ENCODE measurements at places on chromosomes 16 and 17.
A peak's percentile ranks its signal among the peaks of the same experiment; 100 is the strongest.

DNA sequence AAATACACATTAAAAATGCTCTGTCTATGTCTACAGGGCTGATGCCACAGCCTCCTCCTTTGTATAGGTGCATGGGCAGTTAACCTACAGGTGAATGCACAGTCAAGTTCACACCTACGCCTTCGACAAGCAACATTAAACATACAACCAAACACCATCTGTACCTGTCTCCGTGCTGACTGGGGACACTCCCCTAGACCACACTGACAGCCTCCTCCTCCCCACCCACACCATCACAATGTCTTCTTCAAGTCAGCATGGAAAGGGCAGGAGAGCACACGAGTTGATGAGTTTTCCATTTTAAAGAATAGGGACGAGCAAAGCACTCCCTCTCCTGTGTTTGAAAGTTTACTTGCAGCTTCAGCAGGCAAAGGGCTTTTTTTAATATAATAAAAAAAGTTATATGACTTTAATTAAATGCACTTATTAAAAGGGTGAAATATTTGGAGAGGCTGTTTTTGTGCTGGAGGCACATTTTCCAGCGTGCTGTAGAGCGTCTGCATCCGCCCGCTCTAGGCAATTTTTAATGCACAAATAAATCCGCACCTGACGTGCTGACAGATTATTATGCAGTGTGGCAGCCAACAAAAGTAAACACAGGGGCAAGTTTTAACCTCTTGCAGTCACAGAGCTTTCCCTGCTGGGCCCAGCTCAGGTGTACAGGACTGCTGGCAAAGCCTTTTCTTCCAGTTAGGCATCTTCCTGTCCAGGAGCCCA, 367.9 kb downstream of the SOX9 start:
- DNase-seq = no peak
- H3K27me3 ChIP-seq = no peaks in the 10 kb centered on the region
- peaks cover 17% of the 10 kb centered on the region for H3K4me1 ChIP-seq
- H3K27ac ChIP-seq = no peak overlapping the region

- no peak overlapping the region for H3K4me3 ChIP-seq
- H3K27me3 ChIP-seq = no peaks in the 10 kb centered on the region
- H3K27ac ChIP-seq = no peak overlapping the region
- peaks cover 49% of the 10 kb centered on the region for H3K36me3 ChIP-seq
Observed at GRCh38 chr17:31882571-31882970, 18.9 kb downstream of the UTP6 start.

DNA sequence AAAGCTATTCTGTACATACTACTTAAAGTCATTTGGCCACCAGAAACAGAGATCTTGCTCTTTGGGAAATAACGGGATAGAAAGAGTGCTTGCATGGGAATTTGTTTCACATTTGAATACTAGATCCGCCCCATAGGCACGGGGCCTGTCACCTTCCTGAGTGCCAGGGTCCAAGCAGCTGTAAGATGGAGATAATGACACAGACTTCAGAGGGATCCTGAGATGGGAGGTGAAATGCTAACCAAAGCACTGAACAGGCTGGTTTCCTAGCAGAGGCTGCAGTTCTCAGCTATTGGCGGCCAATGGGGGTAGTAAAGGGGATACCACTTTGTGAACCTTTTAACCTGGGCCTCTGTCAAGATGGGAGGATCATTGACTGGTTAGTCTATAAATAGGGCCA, 225.4 kb downstream of the IRF8 start:
- H3K27ac ChIP-seq = no peak overlapping the region
- peaks cover 79% of the 10 kb centered on the region for H3K27me3 ChIP-seq
- no peaks in the 10 kb centered on the region for H3K36me3 ChIP-seq
- H3K4me3 ChIP-seq = no peak overlapping the region
- no peaks in the 10 kb centered on the region for H3K4me1 ChIP-seq
- no peak for DNase-seq

DNA sequence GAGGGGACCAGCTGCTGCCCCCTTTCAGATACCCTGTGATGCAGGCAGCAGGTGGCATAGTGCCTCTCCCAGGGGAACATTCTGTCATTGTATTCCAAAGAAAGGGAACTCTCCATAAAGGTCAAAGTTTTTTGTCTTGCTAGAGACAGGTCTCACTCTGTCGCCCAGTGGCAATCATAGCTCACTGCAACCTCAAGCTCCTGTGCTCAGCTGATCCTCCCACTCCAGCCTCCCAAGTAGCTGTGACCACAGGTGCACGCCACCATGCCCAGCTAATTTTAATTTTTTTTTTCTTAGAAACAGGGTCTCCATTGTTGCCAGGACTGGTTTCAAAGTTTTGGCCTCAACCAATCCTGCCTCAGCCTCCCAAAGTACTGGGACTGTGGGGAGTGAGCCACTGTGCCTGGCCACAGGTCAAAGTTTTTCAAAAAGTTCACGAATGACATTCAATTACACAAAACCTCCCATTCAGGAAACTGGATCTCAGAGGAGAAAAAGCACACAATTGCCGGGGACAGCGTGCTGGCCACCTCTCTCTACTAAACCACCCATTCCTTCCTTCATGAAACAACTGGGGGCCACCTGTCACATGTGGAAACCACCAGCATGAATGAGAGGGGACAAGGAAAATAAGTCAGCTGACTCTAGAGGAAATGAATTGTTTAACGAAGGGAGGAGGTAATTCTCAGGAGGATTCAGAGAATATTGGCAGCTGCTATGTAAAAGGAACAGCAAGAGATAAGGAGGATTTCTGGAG, 80.0 kb downstream of the MARCHF10 start:
- H3K27ac ChIP-seq = no peak overlapping the region
- H3K4me1 ChIP-seq = peaks cover 2% of the 10 kb centered on the region
- H3K36me3 ChIP-seq = no peaks in the 10 kb centered on the region
- no peak for DNase-seq
- no peak overlapping the region for H3K4me3 ChIP-seq

DNA sequence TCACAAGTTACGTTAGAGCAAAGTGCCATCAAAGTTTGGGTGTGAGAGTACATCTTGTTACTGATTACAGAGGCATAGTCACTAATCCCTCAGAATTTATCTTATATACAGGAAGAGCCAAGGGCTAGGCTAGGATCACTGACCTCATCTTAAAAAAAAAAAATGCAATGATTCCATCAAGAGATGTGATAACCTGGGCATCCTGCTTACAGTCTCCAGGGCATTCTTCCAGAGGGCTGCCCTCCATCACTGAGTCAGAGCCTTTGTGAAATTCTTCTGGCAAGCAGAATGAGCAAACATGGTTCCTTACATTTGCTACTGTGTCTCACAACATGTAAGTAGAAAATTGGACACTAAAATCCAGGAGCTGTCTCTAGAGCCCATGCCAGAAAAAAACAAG, 410.6 kb downstream of the ZFHX3 start:
- H3K27ac ChIP-seq = no peak overlapping the region
- H3K36me3 ChIP-seq = no peaks in the 10 kb centered on the region
- no peaks in the 10 kb centered on the region for H3K4me1 ChIP-seq
- DNase-seq = peak; percentile 48
- H3K4me3 ChIP-seq = no peak overlapping the region

- no peak for DNase-seq
- H3K4me1 ChIP-seq = peaks cover 25% of the 10 kb centered on the region
- H3K27ac ChIP-seq = no peak overlapping the region
- H3K36me3 ChIP-seq = peaks cover 5% of the 10 kb centered on the region
Observed at GRCh38 chr16:57507136-57508034, 21.1 kb upstream of the DOK4 start.

- peaks cover 18% of the 10 kb centered on the region for H3K4me1 ChIP-seq
- H3K27me3 ChIP-seq = no peaks in the 10 kb centered on the region
- no peak overlapping the region for H3K4me3 ChIP-seq
- H3K27ac ChIP-seq = no peak overlapping the region
- DNase-seq = no peak
- H3K36me3 ChIP-seq = peaks cover 82% of the 10 kb centered on the region
Observed at GRCh38 chr16:4687946-4688673, 5.3 kb upstream of the NUDT16L1 start.
